ENCODE measurements at places on chromosomes 1 and 21. TPM values are rescaled to one million over a fixed set of nuclear protein-coding genes. Genes with fewer than 3 reads are reported as not detected.

Gene LRRC38
- not detected for total RNA-seq

Gene MRPL39
- total RNA-seq = 22.8 TPM

Gene LAPTM5
- total RNA-seq = 251 TPM

Gene TCHH
- 1.1 TPM for total RNA-seq

Gene OR2L2
- 0.10 TPM for total RNA-seq

Gene PALMD
- total RNA-seq = 212 TPM

Gene F13B
- total RNA-seq = not detected

Gene ST6GALNAC3
- 25.8 TPM for total RNA-seq

Gene GPR153
- 32.3 TPM for total RNA-seq

Gene BTBD19
- total RNA-seq = 26.1 TPM

Gene NIBAN1
- 25.9 TPM for total RNA-seq

Gene PLA2G2C
- total RNA-seq = 0.74 TPM

Gene CACNA1S
- not detected for total RNA-seq

Gene TMEM240
- total RNA-seq = 1.4 TPM

Gene SLC41A1
- 27.6 TPM for total RNA-seq

Gene RAB25
- not detected for total RNA-seq

Gene PLEKHA6
- 3.5 TPM for total RNA-seq

Gene TEKT2
- 0.35 TPM for total RNA-seq

Gene MYOG
- total RNA-seq = not detected

Gene COL8A2
- 3.3 TPM for total RNA-seq

Gene KCND3
- 18.4 TPM for total RNA-seq

Gene KCNT2
- total RNA-seq = 0.93 TPM

Gene FCER1A
- 0.80 TPM for total RNA-seq

Gene CGN
- total RNA-seq = 0.13 TPM

Gene SERPINC1
- total RNA-seq = not detected

Gene CLIC6
- 9.9 TPM for total RNA-seq

Gene SIKE1
- total RNA-seq = 34.8 TPM

Gene ATXN7L2
- total RNA-seq = 3.0 TPM

Gene SLC2A5
- total RNA-seq = 12.9 TPM

Gene EDN2
- total RNA-seq = not detected

Gene TNFRSF9
- total RNA-seq = not detected

Gene CCDC185
- total RNA-seq = not detected

Gene KIF14
- total RNA-seq = 0.03 TPM

Gene ANGPTL3
- not detected for total RNA-seq

Gene NBPF14
- 33.5 TPM for total RNA-seq

Gene ANKRD13C
- total RNA-seq = 21.6 TPM

Gene SLC1A7
- total RNA-seq = 0.42 TPM

Gene RXFP4
- total RNA-seq = not detected

Gene UMODL1
- not detected for total RNA-seq

Gene GBP7
- total RNA-seq = not detected

Gene DIO1
- not detected for total RNA-seq

Gene NT5C1A
- 0.42 TPM for total RNA-seq

Gene C1orf226
- 1.6 TPM for total RNA-seq

Gene MEX3A
- total RNA-seq = 0.58 TPM

Gene S100A7A
- total RNA-seq = not detected

Gene SZT2
- 65.3 TPM for total RNA-seq

Gene CYP4A11
- total RNA-seq = not detected

Gene HSD11B1
- total RNA-seq = 83.7 TPM

Gene WNT4
- total RNA-seq = 0.10 TPM

Gene CCDC17
- 2.4 TPM for total RNA-seq
